ENCODE measurements at places on chromosomes 2 and 18. TPM values are rescaled to one million over a fixed set of nuclear protein-coding genes. Genes with fewer than 3 reads are reported as not detected.

The EFHD1 gene
- polyA plus RNA-seq = 60.0 TPM

The KCNS3 gene
- polyA plus RNA-seq = 4.9 TPM

The MEIS1 gene
- 65.7 TPM for polyA plus RNA-seq

The ASPRV1 gene
- 0.29 TPM for polyA plus RNA-seq

The DCDC2C gene
- polyA plus RNA-seq = not detected

The RSAD2 gene
- 0.22 TPM for polyA plus RNA-seq

The EFEMP1 gene
- 1,148 TPM for polyA plus RNA-seq

The ACOXL gene
- not detected for polyA plus RNA-seq

The ZDBF2 gene
- 2.5 TPM for polyA plus RNA-seq

The CNTNAP5 gene
- polyA plus RNA-seq = not detected

The ZFAND2B gene
- 45.6 TPM for polyA plus RNA-seq
